Activated CD4-positive, alpha-beta T cell treated with anti-CD3 and anti-CD28 coated beads for 1 hour (primary cell): ENCODE measurements at places on chromosomes 5 and 9.

GRCh38 chr5:127375544-127376091, 85.0 kb downstream of the MEGF10 start:
- no peak for DNase-seq

- DNase-seq, result no peak
Observed at GRCh38 chr9:130860458-130861316, 25.6 kb downstream of the ABL1 start.

GRCh38 chr5:147055089-147055826, 176.7 kb upstream of the PPP2R2B start:
- no peak for DNase-seq

DNA sequence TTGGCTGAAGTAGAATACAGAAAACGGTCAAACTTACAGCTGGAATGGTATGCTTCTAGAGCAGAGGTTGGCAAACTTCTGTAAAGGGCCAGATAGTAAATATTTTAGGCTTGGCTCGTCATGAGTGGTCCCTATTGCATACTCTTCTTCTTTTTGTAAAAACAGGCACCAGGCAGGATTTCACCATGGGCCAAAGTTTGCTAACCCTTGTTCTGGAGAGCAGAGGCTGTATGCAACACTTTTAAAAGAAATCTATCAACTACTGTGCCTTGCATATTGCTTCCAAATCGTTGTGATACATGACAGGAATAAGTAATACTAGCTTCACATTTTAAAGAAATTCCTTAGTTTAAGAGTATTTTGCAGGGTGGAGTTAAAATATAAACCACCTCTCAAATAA, 15.6 kb upstream of the COL23A1 start:
- DNase-seq, result no peak

GRCh38 chr5:113524927-113525326, 11.4 kb downstream of the YTHDC2 start:
- no peak for DNase-seq

GRCh38 chr9:124789531-124789930, 12.6 kb downstream of the OLFML2A start:
- no peak for DNase-seq

DNA sequence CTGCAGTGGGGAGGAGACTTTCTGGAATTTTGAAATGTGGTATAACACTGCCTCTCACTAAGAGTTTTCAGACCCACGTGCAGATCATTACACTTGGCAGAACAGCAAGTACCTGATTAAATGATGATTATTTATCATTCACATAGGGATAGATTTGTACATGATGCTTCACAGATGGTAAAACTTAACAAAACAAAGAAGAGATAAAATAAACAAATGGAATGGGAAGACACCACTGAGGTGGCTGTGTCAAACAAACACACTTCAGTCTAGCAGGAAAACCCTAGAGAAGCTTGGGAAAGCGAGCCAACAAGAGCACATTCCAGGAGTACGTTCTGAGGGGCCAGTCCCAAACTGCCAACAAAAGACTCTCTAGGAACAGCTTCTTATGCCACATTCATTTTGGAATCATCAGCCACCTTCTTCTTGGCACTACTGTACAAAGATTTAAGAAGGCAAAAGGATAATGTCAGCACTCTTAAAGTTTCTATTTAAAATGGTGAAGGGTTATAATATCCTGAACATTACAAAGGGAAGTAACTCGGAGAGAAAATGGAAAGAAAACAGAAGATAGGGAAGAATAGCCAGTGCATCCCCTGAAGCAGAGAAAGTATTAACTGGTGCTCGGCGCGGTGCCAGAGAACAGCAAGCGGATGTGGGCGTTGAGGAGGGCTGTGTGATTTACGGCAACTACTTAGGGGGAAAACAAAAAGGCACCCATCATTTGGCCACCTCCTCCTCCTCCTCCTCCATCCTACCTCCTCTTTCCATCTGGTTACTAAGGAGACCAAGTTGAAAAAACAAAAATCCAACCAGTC, 1.6 kb downstream of the MED27 start:
- no peak for DNase-seq
